ENCODE measurements at places on chromosomes 5 and 9.

DNA sequence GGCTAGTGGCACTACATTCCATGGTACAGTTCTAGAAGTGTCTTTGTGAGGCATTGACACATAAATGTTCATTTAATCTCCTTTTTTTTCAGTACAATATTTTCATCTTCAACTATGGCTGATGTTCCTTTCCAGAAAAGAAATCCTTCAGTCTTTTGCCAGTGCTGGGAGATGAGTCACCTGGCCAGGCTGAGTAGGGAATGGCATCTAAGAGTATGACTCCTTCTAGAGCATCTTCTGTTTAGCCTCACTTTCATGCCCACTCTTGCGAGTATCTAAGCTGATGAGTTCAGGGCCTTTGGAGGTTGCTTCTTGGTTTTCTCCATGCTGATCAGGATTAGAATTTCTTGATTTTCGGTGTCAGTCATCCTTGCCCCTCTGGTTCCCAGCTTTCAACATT is 124.4 kb downstream of the SLC28A3 start:
- DNase-seq, result no peak

GRCh38 chr5:103523319-103523718 is 39.3 kb downstream of the NUDT12 start:
- DNase-seq, result no peak

GRCh38 chr5:89055695-89056085 is 172.7 kb upstream of the MEF2C start:
- DNase-seq, result no peak

DNA sequence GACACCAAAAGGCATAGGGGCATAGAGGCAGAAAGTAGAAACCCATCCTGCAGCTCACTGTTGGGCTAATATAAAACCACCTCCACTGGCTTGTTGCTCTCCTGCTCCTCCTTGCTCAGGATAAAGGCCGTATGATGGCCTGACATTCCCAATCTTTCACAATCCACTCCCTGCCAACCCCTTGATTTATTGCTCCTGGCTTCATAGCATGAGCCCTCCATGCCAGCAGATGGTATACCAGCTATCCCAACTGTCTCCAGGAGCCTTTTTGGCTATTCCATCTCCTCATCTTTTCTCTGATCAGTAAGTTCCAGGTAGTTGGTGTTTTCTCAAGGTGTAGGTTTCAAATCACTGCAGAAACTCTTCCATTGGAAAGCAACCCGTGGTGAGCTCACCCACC is 128.8 kb downstream of the EGFLAM start:
- no peak for DNase-seq

- no peak for DNase-seq
Observed at GRCh38 chr5:171258737-171259415, 50.2 kb upstream of the TLX3 start.

- peak; percentile 17 for DNase-seq
Observed at GRCh38 chr5:43772764-43773477, 169.9 kb downstream of the NNT start.

Data from activated CD4-positive, alpha-beta T cell treated with anti-CD3 and anti-CD28 coated beads, Interleukin-10, Interleukin-2, amounts not matched to agents 100 ng/mL and 50 ng/mL, durations not matched to agents 16 hours and 8 hours (primary cell).